ENCODE measurements at places on chromosomes 16 and 17. TPM values are rescaled to one million over a fixed set of nuclear protein-coding genes. Genes with fewer than 3 reads are reported as not detected.

GRCh38 chr17:77424585-77425344 is 284.0 kb downstream of the SEC14L1 start:
- H3K36me3 ChIP-seq: no peaks in the 10 kb centered on the region
- H3K4me1 ChIP-seq: peaks cover 100% of the 10 kb centered on the region
- H3K4me3 ChIP-seq: peak overlapping the region; percentile 33
- H3K27me3 ChIP-seq: no peaks in the 10 kb centered on the region
- DNase-seq: peak; percentile 95

DNA sequence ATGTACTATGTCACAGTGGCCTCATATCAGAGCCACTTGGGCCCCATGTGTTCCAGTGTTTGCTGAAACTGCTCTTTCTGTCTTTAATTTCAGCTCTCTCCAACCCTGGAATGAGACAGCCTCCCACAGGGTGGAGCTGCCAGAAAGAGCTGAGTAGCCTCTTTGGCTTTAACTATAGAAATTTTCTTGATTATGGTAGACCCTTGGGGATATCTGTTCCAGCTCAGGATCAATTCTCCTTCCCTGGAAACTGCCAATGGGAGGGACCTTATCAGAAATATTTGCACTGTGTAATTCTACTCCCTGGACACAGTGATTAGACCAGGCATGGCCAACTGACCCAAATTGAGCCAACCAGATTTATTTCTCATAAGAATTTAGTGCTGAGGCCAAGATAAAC is 39.0 kb upstream of the KDM8 start:
- H3K36me3 ChIP-seq: no peaks in the 10 kb centered on the region
- peaks cover 21% of the 10 kb centered on the region for H3K27me3 ChIP-seq
- DNase-seq: no peak
- no peak overlapping the region for H3K4me3 ChIP-seq
- H3K4me1 ChIP-seq: no peaks in the 10 kb centered on the region

GRCh38 chr17:15341385-15341849 is at the start of gene TEKT3:
Gene TEKT3, minus strand, starts transcription at chr17:15341597. Its CDS starts 10,012 bp downstream, at chr17:15331585.
- H3K36me3 ChIP-seq: no peaks in the 10 kb centered on the region
- DNase-seq: peak; percentile 90
- H3K4me1 ChIP-seq: peaks cover 13% of the 10 kb centered on the region
- no peak within 1 kb of the TSS for H3K27ac ChIP-seq

DNA sequence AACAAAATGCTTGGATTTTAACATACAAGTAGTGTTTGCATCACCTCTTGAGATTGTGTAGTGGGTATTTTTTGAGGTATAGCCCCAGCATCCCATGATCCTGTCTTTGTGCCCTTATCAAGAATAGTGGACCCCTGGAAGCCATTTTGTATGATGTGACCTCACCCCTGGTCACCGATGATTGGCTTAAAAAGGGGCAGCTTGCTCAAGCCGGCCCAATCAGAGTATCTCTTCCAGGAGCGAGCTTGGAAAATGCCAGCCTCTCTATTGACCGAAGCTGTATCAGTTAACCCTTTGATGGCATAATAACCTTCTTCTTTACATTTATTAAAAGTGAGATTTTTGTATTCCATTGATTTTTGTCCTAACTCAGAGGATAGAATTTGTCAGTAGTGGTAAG is 55.5 kb upstream of the FAM20A start:
- peak overlapping the region; percentile 58 for H3K27ac ChIP-seq
- no peak overlapping the region for H3K4me3 ChIP-seq
- DNase-seq: no peak
- no peaks in the 10 kb centered on the region for H3K36me3 ChIP-seq

Gene ARMC5
- total RNA-seq: 5.8 TPM

GRCh38 chr17:40548982-40549685 is 16.1 kb downstream of the CCR7 start:
- no peaks in the 10 kb centered on the region for H3K36me3 ChIP-seq
- H3K27me3 ChIP-seq: no peaks in the 10 kb centered on the region
- H3K4me3 ChIP-seq: no peak overlapping the region
- peaks cover 58% of the 10 kb centered on the region for H3K4me1 ChIP-seq
- peak overlapping the region; percentile 92 for H3K27ac ChIP-seq

- no peaks in the 10 kb centered on the region for H3K4me1 ChIP-seq
- H3K4me3 ChIP-seq: no peak overlapping the region
- H3K27me3 ChIP-seq: peaks cover 80% of the 10 kb centered on the region
- H3K36me3 ChIP-seq: no peaks in the 10 kb centered on the region
- no peak overlapping the region for H3K27ac ChIP-seq
These were observed 12.2 kb upstream of the CBFA2T3 start for GRCh38 chr16:88988980-88989811.

GRCh38 chr17:76674600-76674999 is 31.0 kb upstream of the ST6GALNAC1 start:
- H3K27me3 ChIP-seq: no peaks in the 10 kb centered on the region
- H3K4me3 ChIP-seq: no peak overlapping the region
- peaks cover 26% of the 10 kb centered on the region for H3K4me1 ChIP-seq
- no peak overlapping the region for H3K27ac ChIP-seq

- H3K4me3 ChIP-seq: no peak overlapping the region
- H3K27ac ChIP-seq: no peak overlapping the region
- peaks cover 92% of the 10 kb centered on the region for H3K36me3 ChIP-seq
These were observed 24.4 kb upstream of the CYTH1 start for GRCh38 chr17:78806451-78806850.

GRCh38 chr16:72783716-72784318 is 264.1 kb downstream of the ZFHX3 start:
- H3K27ac ChIP-seq: no peak overlapping the region
- no peaks in the 10 kb centered on the region for H3K27me3 ChIP-seq
- DNase-seq: no peak
- H3K4me1 ChIP-seq: peaks cover 10% of the 10 kb centered on the region
- H3K4me3 ChIP-seq: no peak overlapping the region
- H3K36me3 ChIP-seq: peaks cover 5% of the 10 kb centered on the region

Gene NPIPB13
- 2.0 TPM for total RNA-seq

DNA sequence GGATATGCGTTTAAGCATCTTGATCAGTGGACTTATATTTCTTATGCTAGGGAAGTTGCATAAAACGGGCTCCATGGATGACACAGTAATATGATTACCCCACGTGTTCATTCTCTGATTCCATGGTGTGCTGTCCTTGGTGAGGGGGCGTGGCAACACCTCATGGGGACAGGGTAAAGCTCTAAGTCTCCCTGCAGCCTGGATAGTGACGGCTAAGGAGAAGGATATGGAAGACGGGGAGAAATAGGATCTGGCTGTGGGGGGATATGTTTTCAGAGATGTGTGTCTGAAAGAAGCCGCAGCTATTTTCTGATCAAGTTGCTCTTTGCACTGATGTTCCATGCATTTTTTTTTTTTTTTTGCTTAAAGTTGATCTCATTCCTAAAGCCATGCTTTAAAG is 84.3 kb downstream of the MARCHF10 start:
- DNase-seq: no peak
- H3K27ac ChIP-seq: no peak overlapping the region
- H3K27me3 ChIP-seq: peaks cover 30% of the 10 kb centered on the region
- peaks cover 14% of the 10 kb centered on the region for H3K4me1 ChIP-seq

- DNase-seq: no peak
- no peaks in the 10 kb centered on the region for H3K27me3 ChIP-seq
- no peak overlapping the region for H3K4me3 ChIP-seq
- no peaks in the 10 kb centered on the region for H3K36me3 ChIP-seq
These were observed 95.5 kb upstream of the GSE1 start for GRCh38 chr16:85517563-85518179.

Gene PPP1R27
- total RNA-seq: 0.25 TPM

Gene SLC4A1
- not detected for total RNA-seq

DNA sequence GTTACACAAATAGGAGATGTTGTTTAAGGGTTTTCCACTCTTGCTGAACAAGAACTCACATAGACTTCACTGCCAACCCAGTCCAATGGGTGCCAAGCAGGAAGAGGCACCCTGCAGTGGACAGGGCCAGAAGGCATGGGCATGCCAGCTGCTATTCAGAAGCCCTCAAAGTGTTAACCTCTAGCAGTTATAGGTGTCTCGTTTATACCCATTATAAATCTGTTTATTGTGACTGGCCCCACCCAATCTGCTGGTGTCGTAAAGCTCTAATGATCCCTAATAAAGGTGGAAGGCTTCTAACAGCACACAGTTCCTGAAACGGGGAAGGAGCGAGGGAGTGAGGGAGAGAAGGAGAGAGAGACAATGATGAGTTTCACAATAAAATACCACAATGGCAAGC is 23.9 kb downstream of the HNF1B start:
- H3K4me3 ChIP-seq: no peak overlapping the region
- H3K27me3 ChIP-seq: peaks cover 9% of the 10 kb centered on the region
- peaks cover 17% of the 10 kb centered on the region for H3K4me1 ChIP-seq
- H3K27ac ChIP-seq: no peak overlapping the region
- H3K36me3 ChIP-seq: no peaks in the 10 kb centered on the region

DNA sequence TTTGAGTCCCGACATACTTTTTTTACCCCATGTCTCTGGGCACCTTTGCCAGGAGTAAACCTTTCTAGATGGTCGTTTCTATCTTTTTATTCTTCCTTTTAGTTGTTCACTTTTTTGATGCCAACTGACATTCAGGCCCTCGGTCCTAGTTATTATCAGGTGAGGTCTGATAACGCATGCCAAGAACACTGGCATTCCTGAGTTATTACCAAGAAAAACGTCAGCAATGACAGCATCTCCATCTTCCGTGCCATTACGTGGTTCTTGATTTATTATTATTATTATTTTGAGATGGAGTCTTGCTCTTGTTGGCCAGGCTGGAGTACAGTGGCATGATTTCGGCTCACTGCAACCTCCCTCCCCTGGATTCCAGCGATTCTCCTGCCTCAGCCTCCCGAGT is 21.4 kb downstream of the HASPIN start:
- no peaks in the 10 kb centered on the region for H3K4me1 ChIP-seq
- H3K27ac ChIP-seq: no peak overlapping the region
- H3K4me3 ChIP-seq: no peak overlapping the region
- H3K36me3 ChIP-seq: no peaks in the 10 kb centered on the region
- no peak for DNase-seq
- H3K27me3 ChIP-seq: peaks cover 17% of the 10 kb centered on the region

Gene CDH16
- total RNA-seq: not detected

Gene SUPT4H1
- 55.2 TPM for total RNA-seq

- H3K27ac ChIP-seq: no peak overlapping the region
- H3K4me3 ChIP-seq: peak overlapping the region; percentile 62
- H3K4me1 ChIP-seq: peaks cover 21% of the 10 kb centered on the region
- H3K36me3 ChIP-seq: no peaks in the 10 kb centered on the region
These were observed 658 bp downstream of the CACNG4 start for GRCh38 chr17:66964930-66965800.

DNA sequence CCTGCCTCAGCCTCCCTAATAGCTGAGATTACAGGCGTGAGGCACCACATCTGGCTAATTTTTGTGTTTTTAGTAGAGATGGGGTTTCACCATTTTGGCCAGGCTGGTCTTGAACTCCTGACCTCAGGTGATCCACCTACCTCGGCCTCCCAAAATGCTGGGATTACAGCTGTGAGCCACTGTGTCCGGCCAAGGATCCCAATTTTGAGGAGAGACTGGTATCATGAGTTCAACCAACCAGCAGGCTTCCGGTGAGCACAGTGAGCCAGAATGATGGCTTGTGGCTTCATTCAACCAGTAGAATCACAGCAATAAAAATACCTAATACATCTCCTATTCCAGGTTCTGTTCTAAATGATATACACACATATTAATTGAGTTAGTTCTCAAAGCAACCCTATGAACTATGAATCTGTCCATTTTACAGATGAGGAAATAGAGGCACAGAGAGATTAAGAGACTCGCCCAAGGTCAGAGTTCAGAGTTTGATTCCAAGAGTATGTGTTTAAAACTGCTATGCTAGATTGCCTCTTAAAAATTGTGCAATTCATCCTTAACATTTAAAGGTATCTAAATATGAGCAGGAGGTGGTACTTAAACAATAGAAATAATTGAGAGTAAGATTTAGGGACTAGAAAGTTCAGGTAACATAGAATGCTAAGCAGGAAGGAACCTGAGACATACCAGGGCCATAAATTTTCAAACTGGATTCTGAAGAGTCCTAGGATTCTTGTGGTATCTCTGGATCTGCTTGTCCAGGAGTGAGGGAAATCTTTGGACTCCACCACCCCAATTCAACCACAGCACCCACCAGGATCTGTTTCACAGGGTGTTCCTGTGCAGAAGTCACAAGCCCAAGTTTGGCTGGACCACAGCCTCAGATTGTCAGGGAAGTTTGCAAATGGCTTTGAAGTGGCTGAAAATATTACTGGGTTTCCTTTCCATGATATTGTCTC is 25.1 kb downstream of the CCDC42 start:
- no peaks in the 10 kb centered on the region for H3K4me1 ChIP-seq
- no peak for DNase-seq
- no peak overlapping the region for H3K4me3 ChIP-seq
- H3K27me3 ChIP-seq: no peaks in the 10 kb centered on the region

Gene RNF227
- total RNA-seq: 1.0 TPM

GRCh38 chr16:28072087-28072486 is 8.6 kb upstream of the GSG1L start:
- no peaks in the 10 kb centered on the region for H3K36me3 ChIP-seq
- no peak for DNase-seq
- H3K4me1 ChIP-seq: peaks cover 10% of the 10 kb centered on the region
- H3K27ac ChIP-seq: no peak overlapping the region
- H3K4me3 ChIP-seq: no peak overlapping the region

GRCh38 chr16:76483307-76483909 is 206.2 kb downstream of the CNTNAP4 start:
- H3K4me1 ChIP-seq: no peaks in the 10 kb centered on the region
- H3K27ac ChIP-seq: no peak overlapping the region
- no peak for DNase-seq
- H3K4me3 ChIP-seq: no peak overlapping the region

Gene CTF1
- 9.6 TPM for total RNA-seq

DNA sequence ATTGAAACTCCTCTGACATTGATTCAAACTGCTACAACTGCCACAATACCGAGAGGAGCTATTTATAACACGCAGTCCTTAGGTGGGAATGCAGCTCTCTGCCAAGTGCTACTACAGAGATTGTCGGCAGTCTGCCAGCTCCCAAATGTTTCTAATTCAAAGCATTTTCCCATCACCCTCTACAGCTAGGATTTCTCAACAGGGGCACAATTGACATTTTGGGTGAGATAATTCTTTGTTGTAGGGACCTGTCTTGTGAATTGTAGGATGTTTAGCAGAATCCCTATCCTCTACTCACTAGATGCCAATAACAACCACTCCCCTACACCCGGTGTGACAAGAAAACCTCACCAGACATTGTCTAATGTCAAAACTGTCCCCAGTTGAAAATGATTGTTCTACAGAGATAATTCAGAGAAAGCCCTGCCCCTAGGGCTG is 7.8 kb upstream of the N4BP1 start:
- peaks cover 74% of the 10 kb centered on the region for H3K4me1 ChIP-seq
- H3K36me3 ChIP-seq: no peaks in the 10 kb centered on the region
- DNase-seq: peak; percentile 65
- H3K27ac ChIP-seq: peak overlapping the region; percentile 88
- no peaks in the 10 kb centered on the region for H3K27me3 ChIP-seq

DNA sequence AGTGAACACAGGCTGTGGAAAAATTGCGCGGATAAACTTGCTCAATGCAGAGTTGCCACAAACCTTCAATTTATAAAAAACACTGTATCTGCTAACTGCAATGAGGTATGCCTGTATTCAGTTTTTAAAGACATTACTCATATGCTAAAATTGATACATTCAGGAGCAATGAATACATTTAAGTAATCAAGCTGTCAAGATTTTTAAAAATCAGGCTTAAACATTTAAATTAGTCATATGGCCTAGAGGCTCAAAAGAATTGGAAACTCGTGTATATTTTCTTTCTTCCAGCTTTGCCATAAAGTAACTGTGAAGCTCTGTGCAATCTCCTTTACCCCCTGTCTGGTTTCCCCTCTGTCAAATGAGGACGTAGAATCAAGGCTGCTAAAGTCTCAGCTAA is 4.1 kb downstream of the SYNRG start:
- H3K27me3 ChIP-seq: no peaks in the 10 kb centered on the region
- no peak for DNase-seq
- peaks cover 56% of the 10 kb centered on the region for H3K4me1 ChIP-seq
- H3K36me3 ChIP-seq: peaks cover 9% of the 10 kb centered on the region

- peaks cover 13% of the 10 kb centered on the region for H3K27me3 ChIP-seq
- H3K4me1 ChIP-seq: no peaks in the 10 kb centered on the region
- no peak overlapping the region for H3K27ac ChIP-seq
- no peak for DNase-seq
- no peaks in the 10 kb centered on the region for H3K36me3 ChIP-seq
These were observed 17.6 kb upstream of the CYLD start for GRCh38 chr16:50724306-50724705.

Measured in left ventricle myocardium inferior (tissue), 1 donor.